T-cell (primary cell): ENCODE measurements at places on chromosomes 5 and 9. TPM values are rescaled to one million over a fixed set of nuclear protein-coding genes. Genes with fewer than 3 reads are reported as not detected.

GRCh38 chr9:112173489-112174221, 1.4 kb downstream of the SUSD1 start:
- no peak for DNase-seq

DNA sequence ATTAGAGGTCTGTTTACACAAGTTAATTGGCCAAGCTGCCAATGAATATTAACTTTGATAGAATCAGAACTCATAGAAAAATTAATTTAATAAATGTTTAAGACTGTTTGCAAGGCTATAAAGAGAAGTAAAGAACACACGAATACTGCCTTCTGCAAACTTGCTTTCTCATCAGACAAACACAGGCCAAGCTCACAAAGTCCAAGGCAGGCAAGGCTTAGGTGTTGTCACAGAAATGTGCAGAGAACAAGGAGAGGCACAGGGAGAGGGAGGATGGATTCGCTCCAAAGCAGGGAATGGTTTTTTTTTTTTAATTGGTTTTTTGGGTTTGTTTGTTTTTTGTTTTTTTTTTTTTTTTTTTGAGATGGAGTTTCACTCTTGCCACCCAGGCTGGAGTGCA, 43.4 kb downstream of the RETREG1 start:
- no peak for DNase-seq

The C7 gene
- total RNA-seq, result not detected

The PCDHGA7 gene
- 0.53 TPM for total RNA-seq

The C5orf46 gene
- total RNA-seq, result not detected
